Vagina (tissue), 2 donors: ENCODE measurements at places on chromosomes 6 and 20.

DNA sequence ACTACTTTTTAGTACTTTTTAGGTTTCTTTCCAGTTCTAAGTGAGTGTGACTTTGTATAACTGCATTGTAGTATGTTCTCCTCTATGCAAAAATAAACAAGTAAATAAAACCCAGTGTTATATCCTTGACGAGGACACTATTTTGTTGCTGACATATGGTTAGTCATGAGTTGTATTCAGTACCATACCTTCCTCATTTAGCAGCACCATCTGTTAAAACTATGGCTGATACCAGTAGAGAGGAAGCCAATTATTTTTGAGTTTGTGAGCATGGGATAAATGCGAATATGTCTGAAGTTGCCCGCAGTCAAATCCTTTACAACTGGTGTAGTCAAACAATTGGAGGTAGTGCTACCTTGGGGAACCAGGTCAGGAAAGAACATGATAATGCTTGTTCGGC lies 74.1 kb downstream of the CDKAL1 start:
- no peak for DNase-seq

DNA sequence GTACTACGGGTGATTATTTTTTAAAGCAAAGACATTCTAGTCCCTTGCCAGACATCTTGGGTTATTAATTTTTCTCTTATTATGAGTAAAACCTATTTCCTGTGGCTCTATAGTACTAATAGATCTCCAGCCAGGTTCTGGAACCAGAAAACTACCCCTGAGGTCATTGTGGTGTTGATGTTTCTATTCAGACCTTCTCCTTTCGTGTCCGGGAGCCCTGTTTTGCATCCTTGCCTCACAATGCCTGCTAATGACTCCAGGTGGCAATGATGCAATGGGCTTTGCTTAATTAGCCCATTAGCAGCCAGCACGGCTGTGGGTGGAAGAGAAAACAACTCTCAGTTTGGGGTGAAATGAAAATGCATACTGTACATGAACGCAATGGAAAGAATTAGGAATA lies 62.9 kb upstream of the ARG1 start:
- DNase-seq = no peak

GRCh38 chr6:133887880-133888230 lies 1.1 kb upstream of the TCF21 start:
- no peak for DNase-seq

- DNase-seq = no peak
These were observed 544 bp upstream of the NRM start for GRCh38 chr6:30691208-30691847.

- no peak for DNase-seq
These were observed 124.4 kb upstream of the PRL start for GRCh38 chr6:22421198-22421597.

GRCh38 chr6:170173335-170173881 lies 117.5 kb downstream of the DLL1 start:
- DNase-seq = no peak

DNA sequence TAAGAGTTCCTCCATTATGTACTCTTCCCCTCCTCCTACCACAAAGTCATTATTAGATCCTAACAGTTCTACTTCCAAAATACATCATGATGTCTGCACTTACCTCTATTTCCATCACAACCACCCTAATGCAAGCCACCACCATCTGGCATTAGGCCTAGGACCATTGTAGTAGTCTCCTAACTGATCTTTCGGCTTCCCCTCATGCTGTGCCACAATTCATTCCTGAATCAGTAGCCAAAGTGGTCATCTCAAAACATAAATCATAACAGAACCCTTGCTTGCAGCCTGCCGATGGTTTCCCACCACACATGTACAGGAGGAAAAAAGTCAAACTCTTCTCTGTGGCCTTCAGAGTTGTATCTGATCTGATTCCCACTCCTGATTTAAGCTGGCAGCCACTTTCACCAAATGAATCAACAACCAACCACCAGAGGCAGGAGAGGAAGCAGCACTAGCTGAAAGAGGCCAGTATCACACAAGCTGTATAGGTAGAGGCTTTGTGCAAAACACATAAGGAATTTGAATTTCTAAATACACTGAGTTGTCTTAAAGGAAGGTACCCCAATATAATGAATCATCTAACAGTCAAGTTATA lies 26.1 kb downstream of the FAM184A start:
- no peak for DNase-seq

DNA sequence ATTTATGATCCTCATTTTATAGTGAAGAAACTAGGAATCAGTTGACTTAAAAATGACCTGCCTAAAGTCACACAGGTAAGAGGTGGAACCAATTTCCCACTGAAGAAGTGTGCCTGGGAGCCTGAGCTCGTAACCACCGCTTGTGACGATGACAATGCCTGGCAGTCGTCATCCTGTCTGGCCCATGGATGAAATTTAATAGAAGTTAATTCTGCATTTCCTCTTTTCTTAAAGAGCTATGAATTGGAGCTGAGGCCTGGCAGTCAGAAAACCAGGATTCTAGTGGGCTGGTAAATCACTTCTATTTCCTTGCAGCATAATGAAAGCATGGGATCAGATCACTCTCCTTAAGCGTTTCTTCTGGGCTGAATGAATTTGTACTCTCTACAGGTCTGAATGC lies 200.0 kb upstream of the SGK1 start:
- no peak for DNase-seq

- DNase-seq = no peak
These were observed 178.8 kb upstream of the PMEPA1 start for GRCh38 chr20:57888591-57888990.

DNA sequence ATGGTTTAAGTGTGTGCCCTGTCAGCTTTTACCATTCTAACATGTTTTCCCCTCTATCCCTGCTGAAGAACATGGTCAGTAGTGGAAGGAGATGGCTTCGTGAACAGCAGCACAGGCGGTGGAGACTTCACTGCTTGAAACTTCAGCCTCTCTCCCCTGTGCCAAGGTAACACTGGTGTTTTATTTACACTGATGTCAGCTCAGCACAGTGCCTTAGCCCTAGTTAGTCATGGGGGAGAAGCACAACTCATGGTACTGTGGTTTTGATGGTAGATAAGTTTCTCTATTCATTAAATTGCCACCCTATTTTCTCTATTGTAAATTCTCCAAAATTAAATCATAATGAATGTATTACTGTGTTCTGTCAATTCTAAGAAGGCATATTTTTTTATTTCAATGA lies 56.6 kb downstream of the MTHFD1L start:
- no peak for DNase-seq

- no peak for DNase-seq
These were observed 135.5 kb upstream of the TNFAIP3 start for GRCh38 chr6:137731600-137731959.

DNA sequence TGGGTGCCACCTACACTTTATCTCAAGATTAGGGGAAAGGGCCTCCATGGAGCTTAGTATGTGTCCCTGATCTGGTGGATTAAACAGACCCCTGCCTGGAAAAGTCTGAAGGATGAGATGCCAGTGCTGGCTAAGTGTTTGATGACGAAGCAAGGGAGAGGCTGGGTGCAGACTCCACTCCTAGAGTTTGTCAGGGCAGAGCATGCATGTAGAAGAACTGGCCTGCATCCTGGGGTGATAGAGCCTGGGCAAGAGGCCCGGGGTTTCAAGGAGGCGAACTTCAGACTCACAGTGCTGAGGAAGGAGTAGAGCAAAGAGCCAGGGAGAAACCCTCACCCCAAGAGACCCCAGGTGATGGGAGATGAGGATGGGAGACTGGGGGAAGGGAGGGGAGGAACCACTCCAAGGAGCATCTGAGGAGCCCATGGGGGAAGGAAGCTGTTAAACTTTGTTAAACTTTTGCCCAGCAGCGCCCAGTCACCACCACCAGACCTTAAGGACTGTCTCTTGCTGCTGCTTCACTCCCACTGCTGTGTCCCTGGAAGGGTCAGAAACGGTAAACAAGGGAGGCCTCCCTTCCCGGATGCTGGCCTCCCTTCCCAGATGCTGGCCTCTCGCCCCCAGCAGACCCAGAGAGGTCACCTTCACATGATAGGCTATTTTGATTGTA lies 61.6 kb downstream of the RPRD1B start:
- no peak for DNase-seq

DNA sequence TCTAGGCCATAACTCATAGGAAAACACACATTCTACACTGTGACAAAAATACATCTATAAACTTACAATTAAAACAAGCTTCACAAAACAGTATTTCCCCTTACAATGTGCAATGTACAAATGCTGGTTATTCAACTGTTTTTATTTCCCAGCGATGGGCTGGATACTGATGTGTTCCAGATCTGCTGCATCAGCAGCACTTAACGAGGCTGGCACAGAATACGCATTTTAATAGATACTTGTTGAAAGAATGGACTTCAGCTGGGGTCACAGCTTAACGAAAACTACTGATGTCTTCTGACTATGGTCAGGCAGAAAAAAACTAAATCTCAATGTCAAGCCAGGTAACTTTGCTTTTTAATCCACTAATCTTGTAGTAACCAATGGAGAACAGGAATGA lies 70.9 kb downstream of the B4GALT5 start:
- DNase-seq = no peak

DNA sequence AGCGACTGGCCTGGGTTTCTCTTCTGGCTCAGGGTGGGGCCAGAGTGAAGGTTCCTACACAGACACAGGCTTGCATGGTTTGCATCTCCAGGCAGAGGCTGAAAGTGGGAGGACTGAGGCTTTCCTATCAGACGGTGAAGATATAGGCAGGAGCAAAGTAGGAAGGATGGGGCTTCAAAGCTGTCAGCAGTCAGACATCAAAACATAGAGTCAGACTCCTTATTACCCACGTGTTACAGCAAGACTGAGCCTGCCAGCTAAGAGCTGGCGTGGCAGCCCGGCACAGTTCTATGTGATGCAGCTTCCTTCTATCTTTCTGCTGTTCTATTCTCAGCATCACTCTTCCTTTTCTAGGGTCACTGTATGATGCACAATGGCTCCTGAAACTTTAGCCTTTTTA lies 445.1 kb downstream of the DOK5 start:
- no peak for DNase-seq
